ENCODE measurements at places on chromosomes 2 and 18. TPM values are rescaled to one million over a fixed set of nuclear protein-coding genes. Genes with fewer than 3 reads are reported as not detected.
A peak's percentile ranks its signal among the peaks of the same experiment; 100 is the strongest.

GRCh38 chr18:47418746-47419145 lies 167.3 kb upstream of the SKOR2 start:
- H3K36me3 ChIP-seq = no peaks in the 10 kb centered on the region
- no peak overlapping the region for H3K27ac ChIP-seq
- no peak for DNase-seq
- H3K27me3 ChIP-seq = peaks cover 10% of the 10 kb centered on the region

Gene TTC21B
- 20.5 TPM for total RNA-seq

DNA sequence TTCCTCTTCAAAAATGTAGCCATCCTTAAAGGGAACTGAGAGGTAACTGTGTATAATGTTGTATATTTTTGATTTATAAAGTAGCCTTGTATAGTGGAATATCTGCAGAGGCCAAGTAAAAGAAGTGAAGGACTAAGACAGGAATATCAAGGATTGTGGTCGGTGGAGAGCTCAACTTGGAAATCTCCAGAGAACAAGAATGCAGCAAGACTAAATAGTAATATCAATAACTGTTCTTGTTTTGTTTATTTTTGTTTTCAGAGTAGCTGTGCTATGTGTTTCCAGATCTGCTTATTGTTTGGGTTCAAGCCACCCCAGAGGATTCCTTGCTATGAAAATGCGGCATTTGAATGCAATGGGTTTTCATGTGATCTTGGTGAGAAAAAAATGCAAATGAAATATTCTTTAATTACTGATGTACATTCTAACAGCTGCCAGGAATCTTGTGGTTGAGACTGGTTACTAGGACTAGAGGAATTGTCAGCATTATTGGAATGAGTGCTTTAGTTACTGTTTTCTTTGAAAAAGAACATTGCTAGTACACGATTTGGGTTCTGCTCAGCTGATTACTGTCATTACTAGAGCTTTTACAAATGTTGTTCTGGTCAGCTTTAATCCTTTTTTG lies 25.0 kb downstream of the FASTKD2 start:
- no peak overlapping the region for H3K27ac ChIP-seq
- H3K4me1 ChIP-seq = no peaks in the 10 kb centered on the region
- H3K4me3 ChIP-seq = no peak overlapping the region
- no peak for DNase-seq
- H3K36me3 ChIP-seq = peaks cover 55% of the 10 kb centered on the region

Gene C2orf15
- 2.3 TPM for total RNA-seq

Gene LCT
- total RNA-seq = 0.05 TPM

Gene POMC
- 2.4 TPM for total RNA-seq

Gene SERPINB3
- not detected for total RNA-seq

- no peaks in the 10 kb centered on the region for H3K27me3 ChIP-seq
- H3K4me1 ChIP-seq = no peaks in the 10 kb centered on the region
- no peaks in the 10 kb centered on the region for H3K36me3 ChIP-seq
- H3K4me3 ChIP-seq = no peak overlapping the region
- H3K27ac ChIP-seq = no peak overlapping the region
- DNase-seq = no peak
Measured at GRCh38 chr2:137968477-137969417, 4.5 kb downstream of the HNMT start.

Gene NAT8
- total RNA-seq = not detected

Gene DSC2
- total RNA-seq = 0.16 TPM

Gene CCDC74B
- total RNA-seq = 2.0 TPM

DNA sequence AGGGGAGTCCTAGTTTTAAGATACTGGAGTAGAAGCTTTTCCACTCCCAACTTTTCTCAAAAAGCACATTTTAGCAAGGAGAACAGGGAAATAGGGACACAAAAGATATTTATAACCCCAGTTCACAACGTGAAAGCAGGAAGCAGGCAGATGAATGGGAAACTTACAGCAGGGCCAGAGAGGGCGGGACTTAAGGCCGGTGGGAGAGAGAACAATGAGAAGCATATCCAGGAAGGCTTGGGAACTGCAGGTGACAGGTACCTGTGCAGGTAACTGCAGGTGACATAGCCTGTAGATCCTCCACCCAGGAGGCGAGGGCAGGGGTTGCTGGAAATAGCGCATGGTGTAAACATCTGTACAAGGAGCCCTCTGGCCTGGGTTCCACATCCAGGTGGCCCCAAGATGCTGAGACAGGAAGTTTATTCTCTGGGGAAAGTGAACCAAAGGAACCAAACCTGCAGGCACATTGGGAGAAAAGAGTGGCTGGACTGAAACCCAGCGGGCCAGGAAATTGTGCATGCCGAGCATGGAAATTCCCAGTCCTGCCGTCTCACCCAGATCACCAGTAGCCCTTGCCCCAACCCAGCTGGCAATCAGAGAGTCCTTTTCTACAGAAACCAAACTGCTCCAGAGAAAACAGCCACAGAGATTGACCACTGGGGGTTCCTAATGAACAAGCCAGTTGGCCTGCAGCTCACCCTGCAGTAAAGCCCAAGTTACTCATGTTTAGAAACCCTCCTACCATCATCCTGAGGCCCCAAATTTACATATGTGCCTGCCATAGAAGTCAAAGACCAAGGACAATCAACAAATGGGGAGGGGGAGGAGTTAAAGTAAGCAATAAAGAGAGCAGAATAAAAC lies 24.3 kb upstream of the COL6A3 start:
- H3K4me3 ChIP-seq = no peak overlapping the region
- H3K27me3 ChIP-seq = no peaks in the 10 kb centered on the region
- H3K27ac ChIP-seq = no peak overlapping the region
- DNase-seq = no peak
- no peaks in the 10 kb centered on the region for H3K36me3 ChIP-seq

Gene TLX2
- not detected for total RNA-seq

GRCh38 chr2:12856934-12857601 lies 140.3 kb downstream of the TRIB2 start:
- peak; percentile 21 for DNase-seq
- no peaks in the 10 kb centered on the region for H3K36me3 ChIP-seq
- H3K4me3 ChIP-seq = no peak overlapping the region
- H3K27me3 ChIP-seq = peaks cover 4% of the 10 kb centered on the region

Gene TWIST2
- total RNA-seq = not detected

DNA sequence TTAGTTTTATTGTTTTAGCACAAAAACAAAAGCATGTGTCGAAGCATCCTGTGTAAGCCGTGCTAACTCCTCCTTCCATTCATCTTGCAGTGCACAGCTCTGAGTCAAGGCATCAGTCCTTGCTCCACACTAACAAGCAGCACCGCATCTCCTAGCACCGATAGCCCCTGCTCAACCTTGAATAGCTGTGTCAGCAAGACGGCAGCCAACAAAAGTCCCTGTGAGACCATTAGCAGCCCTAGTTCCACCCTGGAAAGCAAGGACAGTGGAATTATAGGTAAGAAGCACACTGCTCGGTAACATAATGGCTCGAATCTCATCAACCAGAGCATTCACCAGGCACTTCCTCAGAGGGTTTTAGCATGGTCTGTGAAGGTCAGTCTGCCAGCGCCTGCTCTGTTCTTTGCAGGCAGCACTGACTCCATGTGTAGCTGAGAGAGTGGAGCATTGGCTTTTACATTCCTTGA lies 136.2 kb downstream of the WDSUB1 start:
- H3K27ac ChIP-seq = no peak overlapping the region
- H3K27me3 ChIP-seq = no peaks in the 10 kb centered on the region
- peaks cover 33% of the 10 kb centered on the region for H3K4me1 ChIP-seq
- H3K36me3 ChIP-seq = no peaks in the 10 kb centered on the region
- H3K4me3 ChIP-seq = peak overlapping the region; percentile 35

Gene KLHL14
- 0.57 TPM for total RNA-seq
